ENCODE measurements at places on chromosomes 2 and 18.
A peak's percentile ranks its signal among the peaks of the same experiment; 100 is the strongest.

DNA sequence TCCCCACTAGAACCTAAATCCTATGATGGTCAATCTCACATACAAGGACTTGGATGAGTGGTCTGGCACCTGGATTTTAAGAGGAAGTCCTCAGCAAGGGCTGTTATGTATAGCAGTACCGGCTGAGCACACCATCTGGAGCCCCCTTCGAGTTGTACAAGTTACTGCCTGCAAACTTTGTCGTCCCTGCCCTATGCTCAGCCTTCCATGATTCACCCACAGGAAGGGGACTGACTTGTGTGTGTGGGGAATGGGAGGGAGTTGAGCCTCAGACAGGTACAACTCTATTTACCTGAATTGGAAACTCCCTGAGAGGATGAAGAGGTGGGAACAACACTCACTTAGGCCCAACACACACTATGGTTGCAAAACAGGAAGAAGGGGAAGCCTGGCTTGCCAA is 186.6 kb downstream of the MYO5B start:
- no peak for DNase-seq

- no peak for DNase-seq
Measured at GRCh38 chr2:140804700-140805260, 1326.0 kb downstream of the LRP1B start.

DNA sequence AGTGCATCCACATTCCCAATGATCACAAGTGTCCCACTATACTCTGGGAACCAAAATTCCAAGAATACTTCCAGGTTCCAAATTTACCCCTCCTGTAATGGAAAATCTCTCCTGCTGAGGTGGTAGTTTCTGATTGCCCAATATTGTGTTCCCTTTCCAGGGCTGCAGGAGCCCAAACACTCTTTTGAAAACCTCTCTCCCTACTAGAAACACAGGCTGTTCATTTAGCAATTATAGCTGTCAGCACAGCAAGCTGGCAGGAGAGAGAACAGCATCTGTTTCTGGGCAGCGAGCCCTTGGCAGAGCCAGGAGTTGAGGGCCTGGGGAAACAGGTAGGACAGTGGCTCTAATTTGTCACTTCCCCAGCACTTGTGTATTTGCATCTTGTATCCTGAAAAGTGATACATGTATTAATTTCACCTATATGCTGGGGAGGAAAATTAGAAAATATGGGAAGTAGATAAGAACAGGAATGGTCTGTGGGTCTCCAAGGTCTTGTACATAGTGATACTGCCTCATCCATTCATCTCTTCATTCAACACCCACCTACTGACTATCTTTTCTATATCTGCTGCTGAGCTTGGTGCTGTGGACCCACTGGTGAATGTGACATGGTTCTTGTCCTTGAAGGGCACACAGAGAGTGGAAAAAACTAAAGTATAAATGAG is 16.9 kb upstream of the PAIP2B start:
- DNase-seq = peak; percentile 32

DNA sequence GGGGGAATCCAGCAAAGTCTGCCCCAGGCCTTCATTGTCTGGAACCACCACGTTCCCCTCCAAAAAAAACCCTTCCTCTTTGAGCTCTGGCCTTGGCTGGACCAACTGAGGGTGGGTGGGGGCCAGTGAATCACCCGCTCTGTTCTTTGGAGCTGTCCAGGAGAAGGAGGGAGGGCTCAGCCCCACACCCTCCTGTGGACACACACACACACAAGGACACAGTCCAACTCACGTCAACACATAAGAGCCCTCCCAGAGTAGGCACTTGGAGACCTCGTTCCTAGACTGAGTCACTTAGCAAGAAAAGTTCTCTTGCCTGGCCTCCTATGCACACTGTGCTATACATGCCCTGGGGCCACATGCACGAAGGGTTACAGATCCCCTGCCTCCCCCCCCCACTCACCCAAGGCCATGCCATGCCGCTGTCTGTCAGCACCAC is 1.2 kb upstream of the TNS1 start:
- DNase-seq = peak; percentile 89

GRCh38 chr2:69659349-69659748 is 15.8 kb upstream of the AAK1 start:
- no peak for DNase-seq

- no peak for DNase-seq
Measured at GRCh38 chr2:54726940-54727339, 3.5 kb downstream of the EML6 start.

- DNase-seq = no peak
Measured at GRCh38 chr2:20540587-20541293, 93.9 kb downstream of the RHOB start.

DNA sequence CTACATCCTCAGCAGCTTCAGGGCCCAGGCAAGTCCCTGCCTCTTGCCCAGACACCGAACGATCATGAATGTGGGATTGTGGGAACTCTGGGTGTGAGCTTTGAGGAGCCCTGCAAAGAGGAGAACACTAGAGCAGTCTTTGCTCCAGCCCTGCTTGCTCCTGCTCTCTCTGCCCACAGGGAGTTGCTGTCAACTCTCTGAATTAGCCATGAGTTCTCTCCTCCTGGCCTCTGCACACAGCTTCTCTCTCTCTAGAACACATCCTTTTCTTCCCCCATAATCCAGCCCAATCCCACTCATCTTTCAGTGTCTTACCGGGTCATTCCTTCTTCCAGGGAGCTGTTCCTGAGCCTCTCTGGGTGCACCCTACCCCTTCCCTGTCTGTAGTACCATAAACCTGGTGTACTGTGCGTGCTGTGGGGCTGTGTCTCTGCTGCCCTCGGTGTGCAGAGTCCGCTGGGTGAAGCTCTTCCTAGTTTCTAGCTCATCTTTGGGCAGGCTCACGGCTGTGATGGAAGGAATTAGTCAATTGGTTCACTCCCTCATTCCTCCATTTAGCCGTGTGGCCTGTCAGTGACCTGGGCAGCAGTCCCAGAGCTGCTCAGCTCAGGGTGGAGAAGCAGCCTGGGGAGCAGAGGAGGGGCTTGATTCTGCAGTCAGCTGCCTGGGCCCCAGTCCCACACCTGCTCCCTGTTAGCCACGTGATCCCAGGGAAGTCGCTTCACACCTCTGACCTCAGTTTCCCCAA is 132.9 kb upstream of the HDAC4 start:
- DNase-seq = peak; percentile 84

DNA sequence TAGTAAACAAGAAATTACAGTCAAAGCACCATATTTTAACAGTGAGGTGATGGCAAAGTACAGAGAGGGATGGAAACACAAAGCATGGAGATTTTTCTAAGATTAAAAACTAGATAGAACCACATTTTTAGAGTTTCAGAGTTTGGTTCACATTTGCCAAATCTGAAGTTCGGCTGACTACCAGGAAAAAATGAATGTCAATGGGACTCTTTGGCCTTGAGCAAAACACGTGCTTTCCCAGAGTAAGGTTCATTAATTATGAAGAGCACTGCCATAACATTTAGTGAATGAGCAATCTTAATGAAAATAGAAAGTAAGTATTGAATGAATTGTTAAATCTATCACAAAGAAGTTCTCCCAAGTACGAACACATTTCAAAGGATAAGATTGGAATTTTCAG is 571.2 kb upstream of the VRK2 start:
- no peak for DNase-seq

DNA sequence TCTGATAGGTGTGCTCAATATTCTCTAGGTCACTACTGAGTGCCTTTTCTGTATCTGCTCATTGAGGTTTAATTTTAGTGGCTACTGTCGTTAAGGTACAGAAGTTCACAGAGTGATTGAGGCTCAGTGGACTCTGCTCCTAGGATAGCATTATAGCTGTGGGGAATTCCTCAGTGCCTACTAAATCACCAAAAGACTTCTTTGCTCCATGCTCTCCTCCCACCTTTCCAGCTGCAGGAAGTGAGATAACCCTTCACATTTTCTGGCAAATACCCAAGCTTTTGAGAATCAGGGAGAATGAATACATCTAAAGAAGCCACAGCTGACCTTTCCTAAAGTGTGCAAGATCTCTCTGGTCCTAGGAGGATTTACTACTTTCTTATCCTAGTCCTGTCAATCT is 95.2 kb upstream of the FSIP2 start:
- no peak for DNase-seq

DNA sequence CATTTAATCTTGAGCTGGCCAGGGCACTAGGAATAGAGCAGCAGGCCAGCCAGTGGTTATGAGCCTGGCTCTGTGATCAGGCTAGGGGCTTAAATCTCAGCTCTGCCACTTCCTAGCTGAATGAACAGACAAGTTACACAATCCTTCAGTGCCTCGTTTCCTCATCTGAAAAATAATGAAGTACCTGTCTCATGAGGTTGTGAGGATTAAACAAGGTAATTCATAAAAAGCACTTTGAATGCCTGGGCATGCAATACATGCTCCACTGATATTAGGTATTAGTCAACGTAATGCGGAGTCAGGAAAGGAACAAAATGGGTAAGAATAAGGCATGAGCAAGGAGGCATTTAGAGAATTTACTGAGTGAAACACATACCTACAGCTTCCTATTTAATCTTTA is 100.2 kb downstream of the CCBE1 start:
- no peak for DNase-seq

GRCh38 chr2:112730216-112730615 is 9.4 kb downstream of the NT5DC4 start:
- DNase-seq = no peak

GRCh38 chr2:18976168-18976961 is 382.1 kb downstream of the OSR1 start:
- peak; percentile 32 for DNase-seq

DNA sequence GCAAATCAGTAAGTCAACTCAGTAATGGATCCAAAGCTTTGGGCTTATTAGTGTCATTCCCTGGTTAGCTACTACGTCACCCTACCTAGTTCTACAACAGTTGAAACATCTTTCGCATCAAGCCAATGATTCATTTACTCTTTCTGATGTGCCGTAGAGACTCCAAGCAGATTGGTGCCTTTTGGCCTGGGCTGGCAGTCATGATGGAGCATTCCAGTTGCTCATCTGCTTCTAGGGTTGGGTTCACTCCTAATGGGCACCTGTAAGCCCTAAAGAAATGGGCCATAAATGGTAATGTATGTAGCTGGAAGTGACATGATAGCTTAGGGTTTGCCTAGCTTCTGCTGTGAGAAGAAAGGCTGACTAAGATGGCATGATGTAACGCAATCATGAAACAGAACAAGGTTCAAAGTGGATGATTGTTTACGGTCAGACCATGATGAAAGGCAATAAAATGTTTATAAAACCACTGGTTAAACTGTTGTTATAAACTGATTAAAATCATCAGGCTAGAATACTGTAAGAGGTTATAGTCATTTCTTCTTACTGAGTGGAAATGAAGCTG is 20.4 kb upstream of the CCL20 start:
- DNase-seq = no peak

DNA sequence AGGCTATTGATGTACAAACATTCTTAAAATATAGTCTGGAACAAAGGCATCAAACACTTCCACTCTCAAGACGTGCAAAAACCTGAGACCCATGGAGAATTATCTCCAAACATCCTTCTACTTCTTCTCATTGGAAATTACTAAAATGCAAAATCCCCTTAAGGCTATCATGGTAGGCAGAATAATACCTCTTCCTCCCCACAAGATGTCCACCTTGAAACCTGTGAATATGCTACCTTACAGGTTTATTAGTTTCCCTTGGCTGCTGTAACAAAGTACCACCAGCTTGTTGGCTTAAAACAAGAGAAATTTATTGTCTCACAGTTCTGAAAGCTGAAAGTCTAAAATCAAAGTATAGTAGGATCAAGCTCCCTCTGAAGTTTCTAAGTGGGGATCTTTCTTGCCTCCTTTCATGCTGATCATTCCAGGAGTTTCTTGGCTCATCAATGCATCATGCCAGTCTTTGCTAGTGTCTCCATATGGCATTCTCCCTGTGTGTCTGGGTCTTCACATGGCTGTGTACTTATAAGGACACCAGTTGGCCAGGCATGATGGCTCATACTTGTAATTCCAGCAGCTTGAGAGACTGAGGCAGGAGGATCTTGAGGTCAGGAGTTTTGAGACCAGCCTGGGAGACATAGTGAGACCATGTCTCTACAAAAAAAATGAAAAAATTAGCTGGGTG is 163.7 kb upstream of the NCK2 start:
- peak; percentile 5 for DNase-seq

GRCh38 chr2:62014102-62014501 is 108.6 kb downstream of the COMMD1 start:
- DNase-seq = peak; percentile 89

- no peak for DNase-seq
Measured at GRCh38 chr18:37287601-37288000, 278.0 kb downstream of the CELF4 start.

DNA sequence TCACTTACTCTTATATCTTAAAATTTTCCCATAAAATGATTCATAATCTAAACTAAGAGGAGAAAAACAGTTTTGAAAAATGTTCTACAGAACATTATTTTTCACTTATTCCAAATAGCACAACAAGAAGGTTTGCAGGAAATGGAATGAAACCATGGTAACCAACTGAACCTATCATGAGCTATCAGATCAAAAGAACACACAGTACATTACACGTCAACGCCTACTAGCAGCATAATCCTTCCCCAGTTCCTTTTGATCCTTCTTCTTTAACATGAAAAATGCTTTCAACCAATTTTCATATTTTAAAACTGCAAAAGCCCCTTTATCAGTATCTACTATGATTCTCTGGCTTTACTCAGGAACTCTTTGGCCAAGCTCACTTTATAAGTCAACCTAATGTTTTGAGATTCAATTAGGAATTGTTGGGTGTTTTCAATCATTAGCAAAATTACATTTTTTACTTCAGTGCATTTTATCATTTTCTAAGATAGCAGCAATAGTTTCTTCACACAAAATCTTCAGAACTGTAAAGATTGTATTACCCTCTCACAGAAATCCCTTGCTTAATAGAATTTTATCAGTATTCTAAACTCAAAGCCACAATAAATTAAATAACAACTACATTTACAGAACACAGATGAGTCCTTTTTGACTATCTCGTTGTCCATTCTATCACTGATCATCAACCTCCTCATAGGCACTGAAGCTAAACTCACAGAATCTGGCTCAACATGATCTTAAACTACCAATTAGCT is 102.5 kb downstream of the CHN1 start:
- no peak for DNase-seq

- DNase-seq = no peak
Measured at GRCh38 chr2:146544701-146545100, 1300.1 kb upstream of the ACVR2A start.

DNA sequence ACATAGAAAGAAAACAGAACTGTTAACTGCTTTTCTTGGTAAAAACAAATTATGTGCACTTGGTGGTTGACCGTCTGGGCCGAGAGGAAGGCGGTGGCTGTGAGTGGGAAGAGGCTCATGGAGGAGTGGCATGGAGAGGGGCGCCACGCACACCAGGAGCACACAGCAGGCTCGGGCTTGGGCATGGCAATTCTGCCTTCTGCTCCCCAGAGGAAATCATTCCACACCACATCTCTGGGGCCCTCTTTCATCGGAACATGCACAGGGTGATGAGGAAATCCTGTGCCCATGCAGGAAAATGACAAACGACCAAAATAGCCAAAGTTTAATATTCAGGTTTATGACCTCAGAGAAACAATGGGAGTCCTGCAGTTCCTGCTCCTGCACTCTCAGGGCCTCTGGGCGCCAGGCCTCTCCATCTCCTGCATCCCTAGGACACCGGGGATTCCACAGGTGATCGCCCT is 26.4 kb downstream of the WDFY1 start:
- no peak for DNase-seq

GRCh38 chr2:174180165-174180724 is 68.1 kb downstream of the OLA1 start:
- DNase-seq = no peak

Data from femur (tissue), 1 donor.